Subcutaneous adipose tissue (tissue), 4 donors: ENCODE measurements at places on chromosomes 5 and 9. TPM values are rescaled to one million over a fixed set of nuclear protein-coding genes. Genes with fewer than 3 reads are reported as not detected.

Gene MYMK
- not detected for total RNA-seq

Gene CDC20B
- not detected for total RNA-seq

Gene RLN2
- not detected for total RNA-seq

Gene ATP6V1G1
- total RNA-seq: 157 TPM

Gene TARS1
- total RNA-seq: 78.7 TPM

Gene TEX48
- total RNA-seq: not detected

Gene MARCOL
- total RNA-seq: not detected

Gene PCDHAC1
- 0.44 TPM for total RNA-seq

Gene ARL14EPL
- not detected for total RNA-seq
